Hematopoietic multipotent progenitor cell treated with erythropoietin and hydrocortisone succinate and interleukin-3 and kit ligand, for 6 days (in vitro differentiated cells): ENCODE measurements at places on chromosomes 12 and 14.

GRCh38 chr12:104219361-104219892 is 3.8 kb downstream of the TXNRD1 start:
- peak; percentile 73 for DNase-seq

DNA sequence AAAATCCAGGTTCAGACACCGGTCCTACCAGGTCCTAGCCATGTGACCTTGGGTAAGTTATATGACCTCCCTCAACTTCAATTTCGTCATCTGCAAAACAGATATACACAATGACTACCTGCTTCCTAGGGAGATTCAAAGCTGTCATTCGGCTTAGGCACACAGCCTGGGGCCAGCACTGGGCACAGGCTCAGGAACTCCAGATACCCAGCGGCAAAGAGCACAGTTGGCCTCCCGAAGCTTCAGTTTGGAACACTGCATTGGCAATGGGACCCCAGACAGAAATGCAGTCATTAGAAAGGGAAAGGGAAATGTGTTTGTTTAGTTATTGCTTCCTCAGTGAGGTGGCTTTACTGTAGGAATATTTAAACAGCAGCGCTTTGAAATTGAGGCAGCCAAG is 11.4 kb downstream of the PLEKHG6 start:
- no peak for DNase-seq

DNA sequence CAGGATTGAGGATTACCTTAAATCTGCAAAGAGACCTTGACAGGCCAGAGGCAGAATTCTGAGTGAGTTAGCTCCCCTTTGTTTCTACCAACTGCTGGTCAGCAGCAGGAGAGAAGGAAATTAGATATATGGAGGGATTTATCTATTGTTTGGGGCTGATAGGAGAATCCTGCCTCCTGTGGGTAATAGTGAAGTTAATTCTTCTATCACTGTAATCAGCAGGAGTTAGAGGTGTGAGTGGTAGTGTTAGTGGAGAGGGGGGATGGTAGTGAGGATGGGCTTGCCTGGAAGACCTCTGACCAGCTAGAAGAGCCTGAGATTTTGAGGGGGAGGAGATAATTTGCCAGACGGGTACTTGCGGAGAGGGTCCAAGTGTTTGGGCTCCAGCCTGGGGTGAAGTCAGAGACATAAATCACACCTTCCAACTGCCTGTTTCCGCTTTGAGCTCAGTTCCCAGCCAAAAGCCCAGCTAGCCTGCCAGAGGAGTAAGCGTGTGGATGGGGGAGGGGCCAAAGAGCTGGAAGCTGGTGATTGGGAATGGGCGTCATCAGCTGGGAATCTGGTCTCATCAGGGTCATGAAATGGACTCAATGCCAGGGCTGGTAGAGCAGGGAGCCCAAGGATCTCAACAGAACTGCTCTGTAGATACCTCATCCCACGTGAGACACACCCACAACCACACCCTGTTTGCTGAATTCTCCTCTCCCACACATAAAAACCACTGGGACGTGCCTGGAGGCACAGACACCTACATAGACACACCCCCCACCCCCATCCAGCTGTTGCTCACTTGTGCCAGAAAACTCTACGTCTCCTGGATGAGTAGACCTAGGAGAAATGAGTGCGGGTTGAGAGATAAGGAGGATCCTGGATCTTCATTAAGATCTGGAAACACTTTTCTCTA is 13.1 kb upstream of the ITGA5 start:
- DNase-seq, result peak; percentile 34

- no peak for DNase-seq
Measured at GRCh38 chr12:123516216-123516780, 17.2 kb downstream of the RILPL1 start.

DNA sequence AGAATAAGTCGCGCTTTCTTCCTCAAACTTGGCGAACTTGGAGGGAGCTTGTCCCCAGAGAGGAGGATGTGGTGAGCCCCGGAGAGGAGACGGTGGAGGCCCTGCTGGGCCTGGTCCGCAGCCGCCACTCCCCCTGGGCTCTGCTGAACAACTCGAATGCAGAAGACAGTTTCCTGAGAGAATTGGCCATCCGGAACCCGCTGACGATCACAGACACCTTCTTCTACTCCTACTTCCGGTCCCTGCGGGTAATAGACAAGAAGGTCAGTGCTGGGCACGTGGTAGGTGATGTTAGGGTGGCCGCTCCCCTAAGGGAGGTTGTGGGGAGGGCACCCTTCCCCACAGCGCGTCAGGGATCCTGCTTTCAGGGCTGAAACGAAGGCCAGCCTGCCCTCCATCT is 1.6 kb downstream of the LRRC43 start:
- no peak for DNase-seq

GRCh38 chr12:55707841-55708694 is at the start of gene ITGA7:
Gene ITGA7 (minus strand): TSS chr12:55707904. CDS start chr12:55707682, 222 bp downstream.
- no peak for DNase-seq

DNA sequence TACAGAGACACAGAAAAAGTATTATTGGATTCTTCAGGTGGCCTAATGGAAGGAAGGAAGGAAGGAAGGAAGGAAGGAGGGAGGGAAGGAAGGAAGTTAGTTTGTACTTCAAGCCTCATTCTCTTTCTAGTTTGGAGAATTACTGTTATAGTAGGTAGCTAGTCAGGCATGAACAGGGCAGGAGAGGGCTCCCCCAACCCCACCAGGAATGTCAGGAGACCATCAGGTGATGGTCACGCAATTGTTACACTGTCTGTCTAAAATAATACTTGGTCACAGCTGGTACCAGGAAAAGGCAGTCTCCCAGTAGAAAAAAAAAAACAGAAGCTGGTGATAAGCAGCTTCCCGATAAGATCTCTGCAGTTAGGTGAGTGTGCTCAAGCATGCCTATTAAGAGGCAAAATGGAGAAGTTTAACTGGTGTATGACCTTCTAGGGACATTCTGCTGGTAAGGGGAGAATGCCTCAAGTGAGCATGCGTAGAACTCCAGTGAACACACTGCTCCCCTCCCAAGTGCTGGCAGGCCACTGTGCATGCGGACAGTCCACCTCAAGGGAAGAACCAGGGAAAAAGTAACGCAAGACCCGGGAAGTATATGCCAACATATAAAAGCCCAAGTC is 358.4 kb upstream of the SOX5 start:
- DNase-seq, result peak; percentile 67

- DNase-seq, result no peak
Measured at GRCh38 chr12:31491841-31492598, 98.9 kb downstream of the DENND5B start.

DNA sequence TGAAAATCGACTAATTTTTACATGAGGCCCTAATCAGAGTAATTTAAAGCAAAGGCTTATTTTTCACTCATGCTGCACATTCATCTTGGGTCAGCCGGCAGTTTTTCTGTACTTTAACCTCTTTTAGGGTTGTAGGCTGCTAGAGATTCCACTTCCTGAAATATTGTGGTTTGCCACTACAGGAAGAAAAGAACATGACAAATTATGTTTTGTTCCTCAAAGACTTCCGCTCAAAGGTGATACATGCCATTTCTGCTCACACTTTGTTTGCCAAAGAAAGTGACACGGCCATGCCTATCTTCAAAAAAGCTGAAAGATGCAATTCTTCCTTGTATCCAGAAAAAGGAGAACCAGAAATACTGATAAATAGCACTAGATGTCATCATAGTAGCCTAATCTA is 183.4 kb upstream of the PPFIA2 start:
- DNase-seq, result peak; percentile 63

- DNase-seq, result no peak
Measured at GRCh38 chr14:71783088-71783487, 149.1 kb upstream of the RGS6 start.
